Memory B cell (primary cell): ENCODE measurements at places on chromosomes 16 and 17.

DNA sequence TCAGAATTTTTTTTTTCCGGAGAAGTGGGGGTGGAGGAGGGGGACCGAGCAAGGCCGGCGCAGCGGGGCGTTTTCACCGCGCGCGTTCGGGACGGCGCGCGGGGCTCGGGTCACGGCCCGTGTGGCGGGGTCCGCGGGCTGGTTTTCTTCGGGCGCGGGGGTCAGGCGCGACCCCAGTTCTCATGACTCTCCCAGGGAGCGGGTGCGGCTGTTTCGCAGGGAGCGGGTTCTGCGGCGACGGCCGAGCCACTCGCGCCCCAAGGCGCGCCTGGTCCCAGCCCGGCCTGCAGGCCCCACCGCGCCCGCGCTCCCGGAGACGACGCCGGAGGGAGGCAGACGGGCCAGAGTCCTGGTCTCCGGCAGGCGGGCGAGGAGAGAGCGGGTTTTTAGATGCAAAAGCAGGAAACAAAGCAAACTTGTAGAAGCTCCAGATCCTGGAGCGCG is 1.0 kb downstream of the BAHCC1 start:
- DNase-seq, result no peak

DNA sequence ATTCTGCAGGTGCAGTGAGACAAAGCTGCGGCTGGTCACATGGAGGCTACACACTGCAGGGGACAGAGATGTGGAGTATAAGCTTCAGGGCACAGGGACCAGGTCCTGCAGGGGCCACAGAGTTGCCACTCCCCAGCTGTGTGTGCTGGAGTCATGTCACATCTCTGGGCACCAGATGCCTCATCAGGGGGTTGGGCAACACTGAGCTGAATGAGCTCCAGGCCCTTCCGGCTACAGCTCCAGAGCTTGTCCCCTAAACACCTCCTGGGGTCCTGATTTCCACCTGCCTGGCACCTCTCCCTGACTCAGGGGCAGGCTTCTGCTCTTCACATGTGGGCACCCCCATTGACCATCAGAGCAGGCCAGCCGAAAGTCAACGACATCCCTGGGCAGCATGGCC is 32.5 kb downstream of the SPHK1 start:
- no peak for DNase-seq

- DNase-seq, result no peak
Measured at GRCh38 chr16:74562117-74562516, 44.8 kb downstream of the GLG1 start.

- no peak for DNase-seq
Measured at GRCh38 chr16:58118801-58119508, 10.2 kb downstream of the CFAP20 start.

DNA sequence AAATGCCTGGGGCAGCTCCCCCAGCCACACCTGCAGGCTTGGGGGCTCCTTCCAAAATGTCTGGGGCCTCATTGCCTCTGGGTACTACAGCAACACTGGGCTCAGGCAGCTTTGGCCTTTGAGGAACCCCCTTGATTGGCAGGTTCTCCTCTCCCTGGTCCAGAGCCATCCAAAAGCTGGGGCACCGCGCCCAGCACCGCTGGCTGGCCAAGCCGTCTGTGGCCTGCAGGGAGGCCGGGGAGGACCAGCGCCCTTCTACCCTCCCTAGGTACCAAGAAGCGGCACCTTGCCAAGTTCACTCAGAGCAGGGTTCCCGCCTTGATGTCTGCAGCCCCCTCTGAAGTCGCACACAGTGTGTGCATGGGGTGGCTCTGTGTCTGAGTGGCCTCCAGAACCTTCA is 30.1 kb downstream of the TIMM22 start:
- DNase-seq, result no peak

DNA sequence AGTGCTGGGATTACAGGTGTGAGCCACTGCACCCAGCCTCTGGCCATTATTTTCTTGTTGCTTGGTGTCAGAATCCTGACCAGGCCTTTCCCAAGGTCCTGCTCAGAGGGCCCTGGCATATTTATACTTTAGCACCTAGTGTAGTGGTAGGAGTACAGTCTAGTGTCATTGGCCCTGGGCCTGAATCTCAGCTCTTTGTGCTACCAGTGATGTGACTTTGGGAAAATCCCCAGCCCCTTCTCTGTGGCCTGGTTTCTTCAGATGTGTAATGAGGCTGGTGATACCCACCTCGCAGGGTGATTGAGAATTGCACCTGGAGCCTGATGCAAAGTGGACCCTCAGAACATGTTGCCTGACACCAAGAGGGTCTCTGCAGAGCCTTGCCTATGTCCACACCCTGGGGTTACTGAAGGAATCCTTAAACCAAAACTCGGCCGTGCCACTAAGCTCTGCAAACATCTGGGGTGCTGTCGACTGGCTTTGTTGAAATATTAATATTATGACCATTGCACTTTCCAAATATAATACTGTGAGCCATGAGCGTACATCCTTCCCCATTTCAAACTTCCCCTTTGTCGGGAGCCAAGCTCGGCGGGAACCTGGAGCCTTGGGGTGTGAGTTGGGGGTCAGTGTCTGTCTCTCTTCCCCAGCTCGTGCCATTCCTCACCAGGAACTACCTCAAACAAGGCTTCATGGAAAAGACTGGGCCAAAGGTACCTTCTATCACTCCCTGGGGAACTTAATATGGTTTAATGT is 18.0 kb upstream of the RNF135 start:
- no peak for DNase-seq

DNA sequence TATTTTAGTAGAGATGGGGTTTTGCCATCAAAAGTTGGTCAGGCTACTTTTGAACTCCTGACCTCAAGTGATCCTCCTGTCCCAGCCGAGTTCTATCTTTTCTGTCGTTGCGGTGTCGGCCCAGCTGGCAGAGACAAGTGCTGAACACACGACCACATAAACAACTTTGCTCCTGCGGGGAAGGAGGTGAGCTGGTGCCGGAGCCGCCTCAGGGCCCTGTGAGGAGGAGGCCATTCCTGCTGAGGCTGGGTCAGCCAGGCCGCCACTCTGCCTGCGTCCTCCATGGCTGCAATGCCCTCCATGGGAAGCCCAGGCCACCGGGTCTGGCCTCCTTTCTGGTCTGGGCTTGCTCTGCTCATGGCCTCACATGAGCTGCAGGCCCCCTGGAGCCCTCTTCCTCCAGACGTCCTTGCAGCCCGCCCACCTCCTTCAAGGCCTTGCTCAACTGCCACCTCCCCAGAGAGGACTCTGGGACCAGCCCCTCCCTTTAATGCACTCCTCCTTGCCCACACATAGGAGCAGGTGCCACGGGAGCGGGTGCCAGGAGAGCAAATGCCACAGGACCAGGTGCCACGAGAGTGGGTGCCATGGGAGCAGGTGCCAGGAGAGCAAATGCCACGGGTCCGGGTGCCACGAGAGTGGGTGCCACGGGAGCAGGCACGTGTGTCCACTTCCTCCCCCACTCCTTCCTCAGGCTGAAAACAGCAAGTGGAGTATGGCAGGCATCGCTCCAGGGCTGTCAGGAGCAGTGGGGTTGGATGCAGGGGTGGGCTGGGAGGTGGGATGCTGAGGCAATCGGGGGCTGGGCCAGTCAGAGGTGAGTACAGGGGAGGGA is 28.4 kb upstream of the CBFA2T3 start:
- no peak for DNase-seq

DNA sequence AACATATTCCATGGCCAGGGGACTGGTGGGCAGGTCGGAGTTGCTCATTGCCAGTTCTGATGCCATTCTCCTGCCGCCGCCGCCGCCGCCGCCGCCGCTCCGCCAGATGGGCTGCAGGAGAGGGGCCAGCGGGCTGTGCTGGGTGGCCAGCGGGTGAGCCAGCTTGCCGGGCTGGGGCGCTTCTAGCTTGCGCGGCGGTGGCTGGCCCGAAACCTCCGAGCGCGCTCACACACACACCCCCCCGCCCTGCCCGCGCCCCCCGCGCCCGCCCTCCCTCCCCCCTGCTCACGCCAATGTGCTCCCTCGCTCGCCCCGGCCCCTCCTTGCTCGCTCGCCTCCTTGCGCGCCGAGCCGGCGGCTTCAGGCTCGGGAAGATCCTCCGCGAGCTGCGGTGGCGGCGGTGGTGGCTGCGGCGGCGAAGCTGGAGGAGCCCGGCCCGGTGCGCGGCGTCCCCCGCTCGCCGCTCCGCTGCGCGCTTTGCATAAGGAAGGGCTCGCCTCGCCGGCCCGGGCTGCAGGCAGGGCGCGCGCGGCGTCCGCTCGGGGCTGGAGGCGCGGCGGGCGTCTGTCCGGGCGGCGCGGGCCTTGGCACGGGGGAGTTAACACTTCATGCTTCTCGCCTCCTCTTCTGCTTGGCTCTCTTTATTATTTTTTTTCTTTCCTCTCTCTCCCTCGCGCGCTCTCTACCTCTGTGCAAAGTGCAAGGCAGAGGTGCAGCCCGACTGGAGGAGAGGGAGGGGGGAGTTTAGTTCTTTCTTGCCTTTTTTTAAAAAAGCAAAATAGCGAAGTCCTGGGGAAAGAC is 500 bp downstream of the MAF start:
- DNase-seq, result peak; percentile 18

GRCh38 chr16:25838724-25839186 is 147.0 kb downstream of the HS3ST4 start:
- peak; percentile 15 for DNase-seq

- DNase-seq, result no peak
Measured at GRCh38 chr17:47708312-47708863, 14.4 kb downstream of the TBKBP1 start.

- DNase-seq, result no peak
Measured at GRCh38 chr17:77899498-77899897, 59.0 kb upstream of the TNRC6C start.

GRCh38 chr17:1829592-1830257 is at the start of the genes RPA1 and SMYD4:
RPA1 (plus strand) TSS chr17:1830005; CDS start chr17:1830094, 89 bp downstream.
SMYD4 (minus strand) TSS chr17:1829902; CDS start chr17:1827994, 1,908 bp downstream.
- DNase-seq, result peak; percentile 81

DNA sequence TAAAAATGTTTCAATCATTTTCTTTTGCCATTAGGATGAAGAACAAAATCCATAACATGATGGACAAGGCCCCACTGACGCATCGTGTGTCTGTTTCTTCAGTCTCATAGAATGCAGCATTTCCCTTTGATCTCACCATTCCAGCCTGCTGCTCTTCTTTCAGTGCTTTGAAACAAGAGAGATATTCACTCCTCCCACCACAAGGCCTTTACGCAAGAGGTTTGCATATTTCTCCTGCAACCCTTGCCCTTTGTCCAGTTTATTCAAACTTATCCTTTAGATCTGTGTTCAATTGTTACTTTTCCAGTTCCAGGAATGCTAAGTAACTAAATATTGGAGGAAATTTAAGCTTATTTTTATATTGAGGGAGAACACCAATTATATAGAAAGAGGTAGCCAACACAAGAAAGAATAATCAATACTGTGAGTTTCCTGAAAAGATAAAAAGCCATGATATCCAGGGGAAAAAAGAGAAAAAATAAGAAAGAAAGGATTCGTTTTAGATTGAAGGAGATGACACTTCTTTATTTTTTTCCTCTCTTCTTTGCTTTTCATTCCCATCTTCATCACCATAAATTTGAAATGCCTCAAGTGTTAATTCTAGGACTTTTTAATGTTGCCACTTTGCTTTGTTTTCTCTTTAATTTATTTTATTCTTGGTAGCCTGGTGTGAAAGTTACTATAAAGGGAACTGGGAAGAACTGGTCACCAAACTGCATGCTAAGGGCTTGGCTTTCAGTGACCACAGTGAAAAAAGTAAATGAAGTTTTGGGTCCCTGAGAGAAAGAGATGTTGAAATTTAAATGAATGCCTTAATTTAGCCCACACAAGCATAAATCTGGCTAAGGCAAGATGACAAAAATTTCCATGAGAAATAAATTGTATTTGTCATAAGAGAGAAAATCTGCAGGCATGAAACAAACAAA is 102.1 kb downstream of the KIF2B start:
- no peak for DNase-seq

DNA sequence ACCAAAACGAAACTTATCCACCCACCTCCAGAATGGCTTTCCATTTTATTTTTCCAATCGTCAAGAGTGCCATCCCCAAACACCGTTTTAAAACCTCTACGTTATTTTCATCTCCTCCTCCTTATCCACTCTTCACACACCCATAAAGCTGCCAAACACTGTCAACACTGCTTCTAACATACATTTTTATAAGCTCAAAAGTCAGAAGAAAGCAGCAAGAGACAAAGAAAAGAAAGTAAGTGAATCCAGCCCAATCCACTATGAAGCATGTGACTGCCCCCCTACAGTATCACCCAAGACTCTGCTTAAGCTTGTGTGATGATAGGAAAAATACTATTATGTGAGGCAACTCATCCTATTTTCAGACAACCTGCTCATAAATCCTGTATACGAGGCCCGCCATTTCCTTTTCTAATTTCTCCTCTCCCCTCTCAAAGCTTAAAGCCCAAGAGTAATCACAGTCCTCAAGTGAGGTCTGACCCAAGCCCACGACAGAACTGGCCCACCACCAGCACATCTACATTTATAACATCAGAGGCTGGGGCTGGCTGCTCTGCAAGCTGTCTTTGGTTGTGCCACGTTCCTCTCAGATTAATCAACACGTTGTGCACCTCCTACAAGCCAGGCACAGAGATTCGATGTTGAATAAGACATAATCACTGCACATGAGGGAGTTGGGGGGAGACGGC is 16.3 kb downstream of the USP31 start:
- DNase-seq, result no peak

- no peak for DNase-seq
Measured at GRCh38 chr16:57314161-57314785, 29.8 kb upstream of the PLLP start.

DNA sequence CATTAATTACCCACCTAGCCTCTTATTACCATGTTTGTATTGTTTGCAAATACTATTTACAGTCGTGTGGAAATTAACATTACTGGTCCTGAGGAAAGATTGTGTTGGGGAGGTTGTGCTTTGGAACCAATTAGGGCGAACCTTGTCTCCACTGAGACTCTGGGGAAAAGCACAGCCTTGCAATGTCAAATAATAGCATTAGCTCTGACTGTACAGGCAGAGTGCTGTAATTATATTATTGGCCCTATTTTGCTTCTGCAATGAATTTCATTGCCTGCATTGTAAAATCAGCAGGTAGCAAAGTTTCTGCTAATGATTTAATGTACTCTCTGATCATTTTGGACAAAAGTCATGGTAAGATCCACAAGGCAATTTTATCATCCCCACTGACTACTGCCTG is 97.0 kb downstream of the WWOX start:
- DNase-seq, result no peak

GRCh38 chr17:31627960-31628359 is 231.1 kb downstream of the COPRS start:
- DNase-seq, result no peak

- DNase-seq, result no peak
Measured at GRCh38 chr17:17151962-17152361, 54.2 kb downstream of the PLD6 start.

DNA sequence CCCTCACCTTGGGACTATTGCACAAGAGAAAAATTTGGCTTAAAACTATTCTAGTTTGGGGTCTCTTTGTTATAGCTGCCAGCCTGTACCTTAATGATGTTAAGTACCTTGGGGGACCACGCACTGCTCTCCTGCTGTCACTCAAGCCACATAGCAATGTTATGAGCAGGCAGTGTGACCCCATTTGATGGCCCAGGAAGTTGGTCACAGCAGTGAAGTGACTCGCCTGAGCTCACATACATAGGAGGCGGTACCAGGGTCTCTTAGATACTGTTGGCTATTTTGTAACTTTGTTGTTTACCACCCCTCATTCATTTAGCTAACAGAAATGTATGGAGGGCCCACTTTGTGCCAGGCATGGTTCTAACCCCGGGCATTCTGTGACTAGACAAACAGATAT is 16.4 kb downstream of the KCNG4 start:
- DNase-seq, result no peak

GRCh38 chr16:16923479-16923878 is 544.5 kb downstream of the NPIPA7 start:
- no peak for DNase-seq

- DNase-seq, result no peak
Measured at GRCh38 chr17:65936013-65936412, 255.9 kb downstream of the CEP112 start.
